ENCODE measurements at places on chromosomes 13 and 19.

- DNase-seq = peak; percentile 74
Observed at GRCh38 chr13:29847501-29847983, 2.9 kb downstream of the UBL3 start.

GRCh38 chr13:21458813-21459701 lies at the start of gene ZDHHC20:
Gene ZDHHC20, minus strand, starts transcription at chr13:21459303. Its CDS starts 132 bp downstream, at chr13:21459171.
- peak; percentile 87 for DNase-seq

DNA sequence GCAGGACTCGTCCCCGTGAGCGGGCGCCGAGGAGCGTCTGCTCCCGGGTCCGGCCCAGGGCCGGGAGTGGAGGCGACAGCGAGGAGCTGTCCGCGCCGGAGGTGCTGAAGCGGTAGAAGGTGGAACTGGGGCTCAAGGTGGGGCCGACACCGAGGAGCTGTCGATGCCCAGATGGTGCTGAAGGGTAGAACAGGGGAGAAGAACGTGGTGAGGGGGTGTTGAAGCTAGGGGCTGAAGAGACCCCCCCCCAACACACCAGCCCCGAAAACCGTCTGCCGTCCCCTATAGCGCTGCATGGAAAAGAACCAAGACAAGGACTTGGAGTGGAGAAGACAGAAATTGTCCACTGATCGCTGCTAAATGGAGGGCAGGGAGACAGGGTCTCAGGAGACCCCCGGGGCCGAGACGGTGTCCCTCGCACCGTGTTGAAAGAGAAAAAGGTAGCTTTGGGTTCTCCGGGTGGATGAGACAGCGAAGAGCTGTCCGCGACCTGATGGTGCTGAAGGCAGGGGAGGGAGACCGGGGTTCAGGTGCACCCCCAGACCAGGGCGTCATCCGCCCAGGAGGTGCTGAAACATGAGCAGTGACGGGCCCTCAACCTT lies 7.1 kb upstream of the PDE4C start:
- peak; percentile 70 for DNase-seq

DNA sequence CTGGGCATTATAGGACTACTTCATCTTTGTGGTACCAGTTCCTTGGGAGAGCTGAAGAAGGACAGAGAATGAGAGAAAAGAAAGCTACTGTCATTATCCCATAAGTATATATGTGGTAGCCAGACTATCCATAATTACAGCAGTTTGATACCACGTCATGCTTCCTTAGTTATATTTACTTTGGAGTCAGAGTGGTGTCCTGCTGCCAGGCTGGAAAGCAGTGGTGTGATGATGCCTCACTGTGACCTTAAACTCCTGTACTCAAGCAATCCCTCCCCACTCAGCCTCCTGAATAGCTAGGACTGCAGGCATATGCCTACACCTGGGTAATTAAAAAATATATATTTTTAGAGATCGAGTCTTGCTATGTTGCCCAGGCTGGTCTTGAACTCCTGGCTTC lies 57.8 kb downstream of the WTIP start:
- DNase-seq = peak; percentile 67

- peak; percentile 86 for DNase-seq
Observed at GRCh38 chr13:99605420-99606323, 104.4 kb downstream of the TM9SF2 start.
